ENCODE measurements at places on chromosomes 6 and 20.

- H3K4me1 ChIP-seq, result no peaks in the 10 kb centered on the region
- H3K27ac ChIP-seq, result no peak overlapping the region
- DNase-seq, result no peak
- no peaks in the 10 kb centered on the region for H3K27me3 ChIP-seq
- H3K36me3 ChIP-seq, result no peaks in the 10 kb centered on the region
Measured at GRCh38 chr6:64293298-64293697, 657.7 kb downstream of the PHF3 start.

DNA sequence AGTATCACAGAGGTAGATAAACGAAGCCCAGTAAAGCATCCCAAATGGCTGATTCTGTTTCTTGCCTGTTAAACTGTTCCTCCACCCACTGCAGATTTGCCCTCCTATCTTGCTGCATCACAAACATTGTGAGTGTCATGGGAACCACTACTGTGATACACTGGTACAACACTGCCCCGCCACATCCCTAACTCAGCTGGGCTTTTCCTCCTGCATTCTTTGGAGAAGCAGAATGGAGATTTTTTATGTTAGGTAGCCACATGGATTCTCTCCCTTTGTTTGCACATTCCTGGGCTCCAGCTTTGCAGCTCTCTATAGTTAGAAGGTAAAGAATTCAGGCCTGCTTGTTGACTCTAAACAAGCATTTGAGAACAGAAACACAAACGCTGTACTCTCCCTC, 234.1 kb downstream of the TMEM242 start:
- no peak overlapping the region for H3K4me3 ChIP-seq
- H3K27ac ChIP-seq, result no peak overlapping the region
- no peaks in the 10 kb centered on the region for H3K27me3 ChIP-seq
- no peaks in the 10 kb centered on the region for H3K4me1 ChIP-seq
- no peak for DNase-seq
- H3K36me3 ChIP-seq, result peaks cover 74% of the 10 kb centered on the region

GRCh38 chr6:159608961-159609651, 83.9 kb downstream of the SOD2 start:
- H3K4me3 ChIP-seq, result no peak overlapping the region
- H3K4me1 ChIP-seq, result no peaks in the 10 kb centered on the region
- no peak for DNase-seq
- H3K36me3 ChIP-seq, result no peaks in the 10 kb centered on the region
- H3K27ac ChIP-seq, result no peak overlapping the region
- no peaks in the 10 kb centered on the region for H3K27me3 ChIP-seq

DNA sequence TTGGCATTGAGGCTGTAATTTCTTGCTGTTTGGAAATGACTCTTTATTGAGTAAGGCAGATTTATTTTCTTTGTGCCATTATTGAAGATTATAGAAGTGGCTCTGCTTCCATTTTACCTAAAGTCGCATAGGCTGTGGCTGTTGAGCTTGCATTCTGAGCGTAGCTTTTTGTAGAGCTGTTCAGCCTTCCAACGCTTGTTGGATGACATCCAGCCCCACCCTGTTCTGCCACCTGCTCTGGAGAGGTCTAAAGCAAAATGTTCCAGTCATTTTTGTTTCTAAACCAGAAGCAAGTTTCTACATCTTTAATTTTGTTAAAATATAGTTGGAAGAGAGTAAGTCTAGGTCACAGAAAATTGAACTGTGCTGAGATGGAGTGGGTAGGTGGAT, 24.4 kb downstream of the UST start:
- no peaks in the 10 kb centered on the region for H3K27me3 ChIP-seq
- no peak overlapping the region for H3K27ac ChIP-seq
- no peak overlapping the region for H3K4me3 ChIP-seq

- H3K4me3 ChIP-seq, result no peak overlapping the region
- no peaks in the 10 kb centered on the region for H3K27me3 ChIP-seq
- no peaks in the 10 kb centered on the region for H3K4me1 ChIP-seq
- no peaks in the 10 kb centered on the region for H3K36me3 ChIP-seq
Measured at GRCh38 chr20:14724468-14724867, 387.1 kb upstream of the FLRT3 start.

- no peak overlapping the region for H3K27ac ChIP-seq
- H3K4me3 ChIP-seq, result no peak overlapping the region
- DNase-seq, result no peak
Measured at GRCh38 chr6:10323018-10323417, 91.9 kb downstream of the TFAP2A start.

GRCh38 chr6:16876201-16876600, 114.9 kb upstream of the ATXN1 start:
- H3K27me3 ChIP-seq, result no peaks in the 10 kb centered on the region
- no peaks in the 10 kb centered on the region for H3K36me3 ChIP-seq
- H3K27ac ChIP-seq, result no peak overlapping the region
- H3K4me3 ChIP-seq, result no peak overlapping the region

GRCh38 chr6:109456111-109456583, 575 bp upstream of the MICAL1 start:
- H3K4me1 ChIP-seq, result peaks cover 34% of the 10 kb centered on the region
- no peaks in the 10 kb centered on the region for H3K27me3 ChIP-seq
- DNase-seq, result no peak
- H3K4me3 ChIP-seq, result peak overlapping the region; percentile 44
- H3K36me3 ChIP-seq, result no peaks in the 10 kb centered on the region

DNA sequence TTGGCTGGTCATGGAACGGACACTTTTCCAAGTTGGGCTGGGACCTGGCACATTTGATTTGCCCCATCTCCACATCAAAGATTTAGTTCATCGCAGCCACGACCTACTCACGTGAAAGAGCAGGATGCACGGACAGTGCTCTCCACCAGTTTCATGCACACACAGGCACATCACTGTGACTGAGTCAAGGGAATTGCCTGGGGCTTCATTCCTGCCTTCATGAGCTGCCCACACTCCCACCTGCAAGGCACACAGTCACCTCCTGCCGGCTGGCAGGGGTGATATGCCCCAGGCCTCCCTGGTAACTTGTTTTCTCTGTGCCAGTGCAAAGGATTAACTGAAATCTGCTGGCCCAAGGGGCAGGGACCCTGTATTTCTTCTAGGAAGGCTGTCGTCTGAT, 23.3 kb upstream of the CST1 start:
- H3K27me3 ChIP-seq, result no peaks in the 10 kb centered on the region

- no peaks in the 10 kb centered on the region for H3K4me1 ChIP-seq
- no peaks in the 10 kb centered on the region for H3K36me3 ChIP-seq
- DNase-seq, result no peak
- H3K4me3 ChIP-seq, result no peak overlapping the region
- H3K27me3 ChIP-seq, result no peaks in the 10 kb centered on the region
Measured at GRCh38 chr20:58791286-58791685, 59.4 kb downstream of the GNAS-AS1 start.

DNA sequence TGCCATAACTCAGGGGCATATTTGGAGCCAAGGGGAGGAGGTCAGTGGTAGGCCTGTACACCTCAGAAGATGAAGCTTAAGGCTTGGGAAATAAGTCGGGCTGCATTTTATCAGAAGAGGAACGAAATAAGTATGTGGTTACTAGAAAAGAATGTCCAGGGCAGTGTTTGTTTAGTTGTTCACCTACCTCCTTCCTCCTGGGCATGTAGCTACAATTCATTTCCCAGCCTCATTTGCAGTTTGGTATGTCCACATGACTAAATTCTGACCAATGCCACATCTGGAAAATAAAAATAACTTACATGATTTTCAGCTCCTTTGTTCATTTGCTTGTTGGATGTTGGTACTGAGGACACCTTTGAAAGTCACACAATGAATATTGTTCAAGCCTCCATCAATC, 294.5 kb upstream of the RGS17 start:
- H3K27ac ChIP-seq, result no peak overlapping the region
- H3K4me3 ChIP-seq, result no peak overlapping the region
- H3K4me1 ChIP-seq, result no peaks in the 10 kb centered on the region
- no peak for DNase-seq
- no peaks in the 10 kb centered on the region for H3K36me3 ChIP-seq

- H3K27ac ChIP-seq, result no peak overlapping the region
- no peak overlapping the region for H3K4me3 ChIP-seq
- no peaks in the 10 kb centered on the region for H3K36me3 ChIP-seq
- H3K27me3 ChIP-seq, result no peaks in the 10 kb centered on the region
- DNase-seq, result no peak
Measured at GRCh38 chr6:154276810-154277628, 79.6 kb downstream of the IPCEF1 start.

- H3K27me3 ChIP-seq, result no peaks in the 10 kb centered on the region
- no peak for DNase-seq
- H3K4me3 ChIP-seq, result no peak overlapping the region
- no peak overlapping the region for H3K27ac ChIP-seq
Measured at GRCh38 chr6:33673851-33674250, 37.6 kb downstream of the UQCC2 start.

GRCh38 chr20:60904730-60905129, 347.3 kb upstream of the CDH4 start:
- DNase-seq, result no peak
- no peaks in the 10 kb centered on the region for H3K4me1 ChIP-seq
- H3K27ac ChIP-seq, result no peak overlapping the region
- no peaks in the 10 kb centered on the region for H3K36me3 ChIP-seq

DNA sequence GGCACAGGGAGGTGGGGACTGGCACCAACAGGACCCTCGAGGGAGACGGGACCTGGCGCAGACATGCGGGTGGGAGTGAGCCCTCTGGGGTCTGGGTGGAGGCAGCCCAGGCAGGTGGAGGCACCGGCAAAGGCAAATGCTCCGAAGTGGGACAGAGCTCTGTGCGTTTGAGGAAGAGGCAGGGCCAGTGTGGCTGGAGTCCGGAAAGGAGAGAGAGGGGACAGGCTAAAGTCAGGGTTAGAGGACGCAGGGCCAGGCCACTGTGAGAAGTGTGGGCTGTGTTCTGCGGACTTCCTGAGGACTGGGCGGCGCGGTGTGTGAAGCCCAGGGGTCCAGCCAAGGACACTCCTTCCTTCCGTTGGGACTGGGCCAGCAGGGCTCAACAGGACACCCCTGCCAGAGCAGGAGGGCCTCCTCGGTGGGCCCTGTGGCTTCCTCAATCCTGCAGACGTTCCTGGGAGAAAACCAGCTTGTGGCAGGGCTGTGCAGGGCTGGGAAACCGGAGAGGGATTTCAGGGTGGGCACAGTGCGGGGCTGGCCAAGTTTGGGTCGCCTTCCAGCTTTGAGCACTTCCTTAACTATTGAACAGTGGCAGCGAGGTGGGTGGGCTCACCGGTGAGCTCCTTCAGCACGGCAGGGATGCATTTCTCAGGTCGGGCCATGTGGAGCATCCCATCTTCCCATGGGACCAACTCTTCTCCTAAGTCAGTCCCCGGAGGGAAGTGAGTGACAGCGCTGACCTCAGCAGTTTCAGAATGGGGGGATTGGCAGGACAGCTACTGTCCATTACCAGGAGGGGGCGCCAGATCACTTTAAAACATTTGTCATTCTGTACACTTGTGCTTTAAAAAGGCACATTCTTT, 22.5 kb downstream of the MOCS3 start:
- no peaks in the 10 kb centered on the region for H3K36me3 ChIP-seq
- peak overlapping the region; percentile 55 for H3K27ac ChIP-seq
- no peaks in the 10 kb centered on the region for H3K27me3 ChIP-seq
- no peak overlapping the region for H3K4me3 ChIP-seq

- H3K4me1 ChIP-seq, result no peaks in the 10 kb centered on the region
- H3K36me3 ChIP-seq, result no peaks in the 10 kb centered on the region
- DNase-seq, result no peak
- no peak overlapping the region for H3K27ac ChIP-seq
- H3K27me3 ChIP-seq, result no peaks in the 10 kb centered on the region
- no peak overlapping the region for H3K4me3 ChIP-seq
Measured at GRCh38 chr6:166815629-166816028, 140.7 kb downstream of the RNASET2 start.

DNA sequence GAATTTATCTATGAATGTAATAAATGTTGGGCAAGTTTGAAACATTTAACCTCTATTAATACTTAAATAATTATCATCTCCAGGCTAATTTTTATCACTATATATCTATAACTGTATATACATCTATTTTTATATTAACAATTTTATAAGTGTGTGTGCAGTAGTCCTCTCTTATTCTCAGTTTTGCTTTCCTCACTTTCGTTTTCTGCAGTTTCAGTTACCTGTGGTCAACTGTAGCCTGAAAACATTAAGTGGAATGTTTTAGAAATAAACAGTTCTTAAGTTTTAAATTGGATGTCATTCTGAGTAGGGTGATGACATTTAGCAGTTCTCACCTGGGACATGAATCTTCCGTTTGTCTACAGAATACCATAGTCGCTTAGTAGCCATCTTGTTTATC, 379.4 kb upstream of the MAN1A1 start:
- no peak overlapping the region for H3K4me3 ChIP-seq

Data from esophagus squamous epithelium (tissue), 5 donors.